ENCODE measurements at places on chromosomes 7 and 10.

DNA sequence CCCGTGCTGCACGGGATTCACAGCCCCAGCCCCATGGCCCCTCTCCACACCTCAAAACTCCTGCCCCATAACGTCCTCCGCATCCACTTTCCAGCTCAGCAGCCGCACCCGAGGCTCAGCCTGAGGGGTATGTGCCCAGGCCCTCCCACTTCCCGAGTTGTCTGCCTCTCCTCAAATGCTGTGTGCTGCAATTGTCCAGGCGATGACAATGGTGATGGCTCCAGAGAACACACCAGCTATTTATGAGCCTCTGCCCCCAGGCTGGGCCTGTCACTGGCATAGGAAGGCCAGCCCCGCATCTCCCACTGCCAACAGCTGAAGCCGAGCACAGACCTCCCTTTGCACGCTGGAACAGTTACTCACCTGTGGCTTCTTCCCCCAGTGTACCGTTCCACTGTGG lies 2.4 kb upstream of the LDB3 start:
- no peak for DNase-seq

DNA sequence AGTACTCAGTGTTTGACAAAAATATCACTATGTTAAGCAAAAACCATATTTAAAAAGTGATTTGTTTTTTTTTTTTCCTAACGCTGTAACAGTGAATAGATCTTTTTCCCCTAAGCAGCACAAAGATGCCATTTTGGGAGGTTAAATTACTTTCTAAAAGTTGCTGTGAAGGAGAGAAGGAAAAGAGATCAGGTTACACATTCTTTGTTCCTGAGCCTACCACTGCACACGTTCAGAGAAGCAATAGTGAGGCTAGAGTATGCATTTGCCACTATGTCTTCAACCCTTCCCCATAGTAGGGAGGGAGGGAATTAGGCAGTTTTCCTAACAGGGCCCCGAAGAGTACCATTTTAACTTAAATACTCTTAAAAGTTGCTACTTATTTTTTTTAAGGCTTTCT lies 38.9 kb downstream of the BMPR1A start:
- peak; percentile 84 for DNase-seq

DNA sequence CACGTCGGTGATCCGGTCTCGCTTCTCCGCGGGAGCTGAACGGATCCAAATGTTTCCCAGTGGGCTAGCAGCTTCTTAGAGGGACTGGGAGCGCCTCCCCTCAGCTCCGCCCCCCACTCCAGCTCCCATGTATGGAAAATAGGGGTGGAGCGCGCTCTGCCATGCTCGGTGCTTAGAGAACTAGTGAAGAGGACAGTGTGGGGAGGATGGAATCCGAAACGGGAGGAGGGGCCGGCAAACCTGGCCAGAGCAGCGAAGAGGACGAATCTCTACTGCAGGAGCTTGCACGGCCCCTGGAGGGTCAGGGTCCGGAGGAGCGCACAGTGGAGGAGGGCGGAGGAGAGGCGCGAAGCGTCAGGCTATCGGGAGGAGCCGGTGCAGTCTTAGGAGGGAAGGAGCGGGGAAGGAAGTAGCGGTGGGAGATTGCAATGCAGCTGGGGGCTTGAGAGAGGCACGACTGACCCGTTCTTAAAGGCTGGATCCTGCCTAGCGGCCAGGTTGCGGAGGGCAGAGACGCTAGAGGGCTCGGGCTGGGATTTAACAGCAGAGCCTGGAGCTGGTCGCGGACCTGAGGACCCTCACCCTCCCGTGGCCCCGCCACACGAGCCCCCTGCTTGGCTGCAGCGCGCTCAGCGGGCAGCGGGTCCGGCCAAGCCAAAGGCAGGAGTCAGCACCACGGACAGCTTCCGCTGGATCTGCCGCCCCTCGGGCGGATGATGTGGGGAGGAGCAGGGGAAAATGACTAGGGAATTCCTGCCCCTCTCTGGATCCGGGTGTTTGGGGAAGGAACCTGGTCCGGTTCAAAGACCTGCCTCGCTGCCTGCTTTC lies at the start of gene PRLHR:
Gene PRLHR, minus strand, starts transcription at position 51 of the 828 bp plus-strand sequence. CDS start 404 bp downstream, outside the sequence.
- peak; percentile 46 for DNase-seq

DNA sequence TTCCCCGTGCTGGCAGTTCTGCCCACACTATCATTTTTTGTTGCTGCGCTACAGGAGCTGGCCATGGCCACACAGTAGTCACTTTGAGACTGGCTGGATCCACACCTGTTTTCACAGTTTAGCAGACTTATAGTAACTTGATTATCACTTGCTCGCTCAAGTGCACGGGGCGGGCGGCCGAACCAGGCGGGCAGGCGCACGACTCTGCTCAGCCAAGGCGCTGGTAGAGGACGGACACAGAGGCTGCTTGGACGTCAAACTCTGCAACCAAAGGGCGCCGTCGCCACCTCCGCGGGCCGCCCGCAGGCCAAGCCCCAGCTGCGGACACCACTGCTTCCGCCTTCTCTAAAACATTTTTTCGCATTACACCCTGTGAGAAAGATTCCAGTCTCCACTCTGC lies 38.4 kb upstream of the PHYHIPL start:
- no peak for DNase-seq

DNA sequence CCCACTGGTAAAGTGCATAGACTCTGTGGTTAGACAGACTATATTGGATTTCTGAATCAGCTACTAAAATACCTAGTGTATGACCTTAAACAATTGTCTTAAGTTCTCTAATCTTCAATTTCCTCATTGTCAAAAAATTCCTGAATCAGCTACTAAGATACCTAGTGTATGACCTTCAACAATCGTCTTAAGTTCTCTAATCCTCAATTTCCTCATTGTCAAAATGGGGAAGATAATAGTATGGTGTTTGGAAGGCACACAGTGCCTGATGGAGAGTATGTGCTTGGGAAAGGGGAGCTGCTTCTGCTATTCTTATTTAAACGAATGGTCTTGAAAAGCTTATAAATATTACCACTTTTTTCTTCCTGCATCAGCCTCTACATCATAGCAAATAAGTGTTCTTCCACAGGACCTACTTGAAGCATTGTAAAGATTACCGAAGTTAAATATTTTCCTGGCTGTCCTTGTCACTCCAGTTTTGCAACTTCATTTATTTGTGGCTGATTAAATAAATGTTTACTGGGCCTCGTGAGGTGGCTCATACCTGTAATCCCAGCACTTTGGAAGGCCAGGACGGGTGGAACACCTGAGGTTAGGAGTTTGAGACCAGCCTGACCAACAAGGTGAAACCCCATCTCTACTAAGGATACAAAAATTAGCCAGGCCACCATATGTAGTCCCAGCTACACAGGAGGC lies 64.4 kb upstream of the ITGA8 start:
- DNase-seq, result no peak

DNA sequence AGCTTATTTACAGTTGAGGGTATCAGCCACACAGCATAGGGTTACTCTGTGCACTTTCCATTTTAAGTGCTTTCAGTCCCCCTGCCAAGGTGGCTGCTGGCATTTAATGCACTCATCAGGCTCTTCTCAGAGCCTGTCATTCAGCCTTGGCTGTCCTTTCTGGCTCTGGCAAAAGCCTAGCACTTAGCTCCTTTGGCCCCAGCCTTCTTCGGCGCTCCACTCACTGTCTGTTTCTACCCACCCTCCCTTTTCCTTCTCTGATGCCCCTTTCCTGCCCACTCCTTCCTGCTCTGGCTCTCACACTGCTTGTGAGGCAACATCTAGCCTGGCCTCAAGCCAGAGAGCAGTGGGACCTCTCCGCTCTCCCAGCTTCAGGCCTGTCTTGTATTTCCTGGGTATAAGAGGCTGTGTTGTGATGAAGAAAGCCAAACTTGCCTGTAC lies 60.2 kb downstream of the WIPF3 start:
- DNase-seq, result peak; percentile 54

DNA sequence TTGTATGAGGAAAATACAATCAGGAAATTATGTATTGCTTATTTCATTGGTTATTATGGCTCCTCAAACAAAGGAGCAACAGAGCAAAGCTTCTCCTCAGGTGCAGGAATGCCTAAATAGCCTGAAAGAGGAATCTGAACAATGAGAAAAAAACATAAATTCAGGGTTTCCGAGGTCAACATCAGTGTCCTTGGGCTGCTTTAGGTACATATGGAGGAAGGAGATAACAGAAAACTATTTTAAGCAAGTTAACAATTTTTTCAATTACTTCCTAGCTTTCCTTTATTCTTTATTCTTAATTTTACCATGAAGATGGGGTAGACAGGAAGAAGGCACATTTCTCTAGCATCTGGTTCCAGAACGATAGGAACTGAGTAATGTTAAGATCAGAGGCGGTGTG lies 14.0 kb downstream of the SLC16A9 start:
- no peak for DNase-seq

DNA sequence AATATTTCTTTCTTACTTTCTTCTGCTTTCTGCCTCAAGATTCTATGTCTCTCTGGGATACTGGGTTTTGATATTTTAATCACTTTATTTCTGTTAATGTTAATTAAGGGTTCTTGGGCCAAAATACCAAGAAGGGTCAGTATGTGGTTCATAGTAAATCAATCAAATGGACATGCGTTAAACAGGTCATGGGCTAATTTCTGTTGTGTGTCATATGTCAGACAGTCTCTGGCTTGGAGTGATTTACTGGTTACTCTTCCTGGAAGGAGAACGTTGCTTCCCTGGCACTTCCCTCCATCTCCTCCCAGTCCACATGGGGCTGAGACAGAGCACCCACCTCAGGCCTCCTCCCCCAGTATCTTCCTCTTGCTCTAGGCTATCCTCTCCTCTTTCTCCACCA lies 489.1 kb downstream of the SUGCT start:
- no peak for DNase-seq

GRCh38 chr7:21620054-21620453 lies 77.2 kb downstream of the DNAH11 start:
- DNase-seq, result no peak

GRCh38 chr10:100392686-100393003 lies 45.6 kb downstream of the SCD start:
- DNase-seq, result no peak

DNA sequence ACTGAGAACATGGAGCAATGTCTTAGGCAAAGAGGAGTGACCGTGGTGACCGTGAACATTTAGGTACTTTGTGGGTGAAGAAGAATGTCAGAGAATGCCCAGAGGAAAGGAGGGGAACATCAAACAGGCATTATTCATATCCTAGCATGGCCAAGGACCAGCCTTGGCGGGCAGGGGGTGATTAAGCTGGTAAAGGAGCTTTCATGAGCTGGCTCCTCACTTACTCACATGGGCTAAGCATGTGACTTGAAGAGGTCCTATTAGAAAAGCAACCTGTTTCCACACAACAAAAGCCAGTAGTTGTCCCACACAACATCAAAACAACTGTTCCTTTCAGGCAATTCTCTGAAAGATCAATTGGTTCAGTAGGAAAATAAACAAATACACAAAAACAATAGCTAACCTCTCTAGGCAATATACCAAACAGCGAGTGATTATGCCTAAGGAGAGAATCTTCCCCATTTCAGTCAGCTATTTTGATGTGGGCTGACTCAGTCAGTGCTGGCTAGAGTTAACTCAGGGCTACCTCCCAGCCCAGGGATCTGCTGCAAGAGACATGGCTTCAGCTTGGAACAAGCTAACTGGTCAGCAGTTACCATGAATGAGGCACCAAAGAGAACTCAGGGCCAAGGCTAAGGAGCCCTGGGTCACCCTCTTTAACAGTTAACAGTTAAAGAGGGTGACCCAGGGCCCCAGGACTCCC lies 283.5 kb downstream of the ARHGAP12 start:
- DNase-seq, result peak; percentile 15

DNA sequence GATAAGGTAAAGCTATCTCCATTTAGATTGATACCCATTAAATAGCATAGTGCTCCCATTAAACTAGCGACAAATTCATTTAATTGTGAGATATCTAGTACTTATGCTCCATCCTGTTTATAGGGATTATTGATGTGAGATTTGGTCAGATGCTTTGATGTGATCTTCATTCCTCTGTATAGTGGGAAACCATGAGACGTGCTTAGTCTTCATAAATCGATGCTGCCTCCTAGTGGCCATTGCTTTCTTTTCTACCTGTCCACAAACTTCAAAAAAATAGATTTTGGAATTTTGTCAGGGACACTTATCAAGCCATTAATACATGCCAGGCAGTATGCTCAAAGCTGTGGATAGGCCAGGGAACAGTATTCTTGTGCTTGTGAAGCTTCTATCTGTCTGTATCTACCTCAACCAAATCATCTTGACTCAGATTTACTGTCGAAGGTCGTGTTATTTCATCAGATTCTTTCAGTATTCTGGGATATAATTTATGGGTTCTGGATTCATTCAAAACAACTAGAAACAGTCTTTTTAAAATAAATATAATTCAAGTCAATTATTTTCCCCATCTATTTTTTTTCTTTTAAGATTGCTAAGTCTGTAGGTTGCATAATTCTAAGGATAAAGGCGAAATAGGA lies 12.0 kb downstream of the LSM8 start:
- DNase-seq, result peak; percentile 43

DNA sequence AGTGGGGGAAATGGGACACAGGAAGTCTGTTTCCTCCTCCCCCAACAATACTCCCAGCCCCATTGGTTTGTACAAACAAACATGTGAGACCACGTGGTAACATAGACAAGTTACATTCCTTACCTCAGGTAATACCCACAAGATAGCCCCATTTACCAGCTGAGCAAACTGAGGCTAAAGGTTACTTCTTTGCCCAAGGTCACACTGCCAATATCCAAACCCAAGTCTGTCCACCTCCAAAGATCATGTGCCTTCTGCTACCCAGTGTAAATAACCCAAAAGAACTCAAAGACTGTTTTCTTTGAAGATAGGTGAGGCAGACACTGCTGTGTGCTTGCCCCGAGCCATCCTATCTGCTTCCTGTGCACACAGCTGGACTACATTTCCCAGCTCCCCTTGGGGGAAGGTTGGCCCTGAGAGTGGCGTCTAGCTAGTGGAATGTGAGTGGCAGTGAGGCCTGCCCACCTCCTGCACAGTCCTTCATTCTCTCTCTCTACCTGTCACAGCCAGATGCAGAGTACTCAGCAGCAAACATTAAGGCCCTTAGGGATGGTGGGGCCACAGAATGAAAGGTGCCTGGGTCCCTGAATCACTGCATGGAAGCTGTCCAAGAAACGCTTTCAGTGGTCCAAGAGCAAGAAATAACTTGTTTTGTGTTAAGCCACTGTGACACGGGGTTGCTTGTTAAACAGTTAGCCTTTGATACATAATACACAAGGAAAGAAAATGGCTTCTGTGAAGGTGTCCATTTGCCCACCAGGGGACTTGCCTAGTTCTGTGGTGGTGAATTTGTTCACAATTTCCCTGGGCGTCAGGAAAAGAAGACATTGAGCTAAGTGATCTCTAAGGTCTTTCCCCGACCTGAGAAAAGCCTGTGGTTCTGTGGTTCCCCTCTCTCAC lies 257.7 kb upstream of the NFE2L3 start:
- peak; percentile 11 for DNase-seq

DNA sequence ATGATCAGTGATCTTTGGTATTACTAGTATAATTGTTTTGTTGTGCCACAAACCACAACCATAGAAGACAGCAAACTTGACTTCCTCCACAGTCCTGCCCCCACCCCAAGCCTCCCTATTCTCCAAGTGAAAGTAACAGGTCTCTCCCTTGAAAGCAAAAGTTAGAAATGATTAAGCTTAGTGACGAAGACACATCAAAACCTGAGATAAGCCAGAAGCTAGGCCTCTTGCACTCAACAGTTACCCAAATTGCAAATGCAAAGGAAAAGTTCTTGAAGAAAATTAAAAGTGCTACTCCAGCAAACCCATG lies 7.5 kb downstream of the SAR1A start:
- DNase-seq, result no peak

GRCh38 chr10:5831446-5831782 lies 18.2 kb upstream of the GDI2 start:
- DNase-seq, result no peak
